ENCODE measurements at places on chromosomes 13 and 19. TPM values are rescaled to one million over a fixed set of nuclear protein-coding genes. Genes with fewer than 3 reads are reported as not detected.

DNA sequence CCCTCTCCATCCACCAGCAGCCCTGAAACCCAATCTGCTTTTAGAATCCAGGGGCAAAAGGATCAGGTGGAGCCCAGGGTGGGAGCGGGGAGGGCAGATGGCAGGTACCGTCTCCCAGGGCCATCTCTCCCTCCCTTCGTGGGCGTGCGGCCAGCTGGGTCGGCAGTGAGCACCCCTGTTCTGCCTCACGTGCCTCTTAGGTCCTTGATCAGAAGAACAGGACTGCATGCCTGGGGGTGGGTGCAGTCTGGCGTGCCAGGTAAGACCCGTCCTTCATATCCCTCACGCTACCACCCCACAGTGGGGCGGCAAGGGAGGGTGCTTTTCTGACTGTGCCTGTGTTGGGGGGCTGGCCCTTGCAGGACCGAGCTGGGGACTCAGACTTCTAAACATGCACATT is 2.0 kb downstream of the SLC8A2 start:
- no peak for DNase-seq
- H3K4me3 ChIP-seq = no peak overlapping the region
- peaks cover 7% of the 10 kb centered on the region for H3K4me1 ChIP-seq
- peaks cover 37% of the 10 kb centered on the region for H3K27me3 ChIP-seq

GRCh38 chr13:107275312-107275711 is 707.4 kb upstream of the ARGLU1 start:
- H3K4me1 ChIP-seq = no peaks in the 10 kb centered on the region
- H3K27ac ChIP-seq = no peak overlapping the region
- H3K36me3 ChIP-seq = no peaks in the 10 kb centered on the region
- no peaks in the 10 kb centered on the region for H3K27me3 ChIP-seq
- DNase-seq = no peak

DNA sequence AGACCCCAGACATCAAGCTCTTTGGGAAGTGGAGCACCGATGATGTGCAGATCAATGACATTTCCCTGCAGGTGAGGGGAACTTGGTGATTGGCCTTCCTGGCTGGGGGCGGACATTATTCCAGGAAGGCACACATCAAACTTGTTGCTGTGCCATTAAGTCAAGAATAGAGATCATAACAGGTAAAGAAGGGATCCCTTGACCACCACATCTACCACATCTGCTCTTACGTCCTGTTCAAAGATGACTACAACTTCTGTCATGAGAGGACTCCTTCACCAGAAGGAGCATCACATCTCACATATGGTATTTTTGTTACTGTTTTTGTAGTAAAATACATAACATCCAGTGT is 1.1 kb downstream of the RPS5 start:
- peak overlapping the region; percentile 94 for H3K27ac ChIP-seq
- peaks cover 22% of the 10 kb centered on the region for H3K4me1 ChIP-seq
- peaks cover 50% of the 10 kb centered on the region for H3K36me3 ChIP-seq
- H3K27me3 ChIP-seq = no peaks in the 10 kb centered on the region

- H3K27ac ChIP-seq = peak overlapping the region; percentile 86
- peak overlapping the region; percentile 7 for H3K4me3 ChIP-seq
- no peaks in the 10 kb centered on the region for H3K27me3 ChIP-seq
- peaks cover 17% of the 10 kb centered on the region for H3K36me3 ChIP-seq
- DNase-seq = no peak
Observed at GRCh38 chr13:46296115-46296822, 84.5 kb downstream of the LRRC63 start.

GRCh38 chr19:38020311-38020710 is 113.3 kb downstream of the SIPA1L3 start:
- no peak overlapping the region for H3K27ac ChIP-seq
- no peaks in the 10 kb centered on the region for H3K4me1 ChIP-seq
- H3K4me3 ChIP-seq = no peak overlapping the region
- H3K36me3 ChIP-seq = no peaks in the 10 kb centered on the region

The ATXN8OS gene
- not detected for total RNA-seq

DNA sequence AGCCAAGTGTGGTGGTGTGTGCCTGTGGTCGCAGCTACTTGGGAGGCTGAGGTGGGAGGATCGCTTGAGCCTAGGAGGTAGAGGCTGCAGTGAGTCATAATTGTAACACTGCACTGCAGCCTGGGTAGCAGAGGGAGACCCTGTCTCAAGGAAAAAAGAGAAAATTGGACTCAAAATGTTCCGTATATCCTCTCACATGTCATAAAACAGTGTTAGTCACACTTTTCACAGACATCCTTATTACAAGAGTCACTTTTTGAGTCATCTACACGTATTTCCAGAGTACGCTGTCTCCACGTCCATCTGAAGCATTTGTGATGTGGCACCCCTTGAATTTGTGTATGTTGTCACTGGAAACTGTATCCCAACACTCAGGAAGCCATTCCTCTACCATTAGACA is 133.0 kb downstream of the SIPA1L3 start:
- no peak overlapping the region for H3K4me3 ChIP-seq
- no peaks in the 10 kb centered on the region for H3K27me3 ChIP-seq
- no peaks in the 10 kb centered on the region for H3K4me1 ChIP-seq
- H3K36me3 ChIP-seq = no peaks in the 10 kb centered on the region

The EVI5L gene
- 3.8 TPM for total RNA-seq

DNA sequence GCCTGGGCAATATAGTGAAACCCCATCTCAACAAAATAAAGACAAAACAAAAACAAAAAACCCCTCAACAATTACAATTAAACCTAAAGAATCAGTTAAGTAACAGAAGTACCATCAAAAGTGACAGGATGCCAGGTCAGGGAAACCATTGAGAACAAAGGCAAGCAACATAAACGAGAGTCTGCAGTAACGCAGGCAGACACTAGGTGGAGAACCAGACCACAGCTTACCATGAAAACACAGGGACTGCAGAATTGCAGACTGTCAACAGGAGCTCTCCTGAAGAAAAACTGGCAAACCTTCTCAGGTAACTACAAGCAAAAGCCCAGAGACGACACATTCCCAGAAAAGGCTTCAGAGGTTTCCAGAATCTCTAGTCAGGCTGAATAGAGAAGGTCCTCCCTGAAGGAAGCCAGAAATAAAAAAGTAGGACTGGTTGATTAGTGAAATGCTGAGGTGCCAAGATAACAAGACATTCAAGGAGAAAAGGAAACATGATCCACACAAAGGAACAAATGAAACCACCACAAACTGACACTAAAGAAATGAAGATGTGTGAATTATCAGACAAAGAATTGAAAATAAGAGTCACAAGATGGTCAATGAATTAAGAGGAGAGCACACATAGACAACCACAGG is 2.2 kb upstream of the ZNF665 start:
- H3K36me3 ChIP-seq = peaks cover 42% of the 10 kb centered on the region
- peaks cover 24% of the 10 kb centered on the region for H3K4me1 ChIP-seq
- H3K4me3 ChIP-seq = peak overlapping the region; percentile 28
- no peak overlapping the region for H3K27ac ChIP-seq

DNA sequence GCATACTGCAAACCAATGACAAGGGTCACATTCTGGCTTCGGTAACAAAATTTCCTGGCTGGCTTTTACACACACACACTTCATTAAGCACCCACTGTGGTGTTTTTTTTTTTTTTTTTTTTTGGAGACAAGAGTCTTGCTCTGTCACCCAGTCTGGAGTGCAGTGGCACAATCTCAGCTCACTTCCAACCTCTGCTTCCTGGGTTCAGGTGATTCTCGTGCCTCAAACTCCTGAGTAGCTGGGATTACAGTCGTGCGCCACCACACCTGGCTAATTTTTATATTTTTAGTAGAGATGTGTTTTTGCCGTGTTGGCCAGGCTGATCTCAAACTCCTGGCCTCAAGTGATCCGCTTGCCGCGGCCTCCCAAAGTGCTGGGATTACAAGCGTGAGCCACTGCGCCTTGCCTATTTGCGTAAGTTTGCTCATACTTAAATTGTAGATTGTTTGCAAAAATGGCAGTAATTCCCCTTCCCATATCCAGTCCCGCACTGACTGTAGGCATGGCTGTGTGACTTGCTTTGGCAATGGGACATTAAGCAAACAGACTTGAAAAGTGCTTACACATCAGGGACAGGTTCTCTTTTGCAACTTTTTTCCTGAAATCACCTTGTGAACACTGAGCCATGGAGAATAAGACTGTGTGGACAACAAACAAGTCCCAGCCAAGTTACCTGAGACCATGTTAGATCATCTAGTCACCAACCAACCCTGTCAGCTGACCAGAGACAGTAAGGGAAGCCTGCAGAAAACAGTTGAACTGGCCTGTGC is 42.1 kb upstream of the EBPL start:
- DNase-seq = no peak
- H3K4me1 ChIP-seq = no peaks in the 10 kb centered on the region
- peaks cover 24% of the 10 kb centered on the region for H3K36me3 ChIP-seq

The RASGRP4 gene
- 20.0 TPM for total RNA-seq

GRCh38 chr19:782185-782877 is 14.9 kb upstream of the PTBP1 start:
- H3K4me3 ChIP-seq = no peak overlapping the region
- H3K27ac ChIP-seq = no peak overlapping the region
- H3K27me3 ChIP-seq = no peaks in the 10 kb centered on the region
- no peaks in the 10 kb centered on the region for H3K36me3 ChIP-seq
- DNase-seq = no peak
- no peaks in the 10 kb centered on the region for H3K4me1 ChIP-seq

DNA sequence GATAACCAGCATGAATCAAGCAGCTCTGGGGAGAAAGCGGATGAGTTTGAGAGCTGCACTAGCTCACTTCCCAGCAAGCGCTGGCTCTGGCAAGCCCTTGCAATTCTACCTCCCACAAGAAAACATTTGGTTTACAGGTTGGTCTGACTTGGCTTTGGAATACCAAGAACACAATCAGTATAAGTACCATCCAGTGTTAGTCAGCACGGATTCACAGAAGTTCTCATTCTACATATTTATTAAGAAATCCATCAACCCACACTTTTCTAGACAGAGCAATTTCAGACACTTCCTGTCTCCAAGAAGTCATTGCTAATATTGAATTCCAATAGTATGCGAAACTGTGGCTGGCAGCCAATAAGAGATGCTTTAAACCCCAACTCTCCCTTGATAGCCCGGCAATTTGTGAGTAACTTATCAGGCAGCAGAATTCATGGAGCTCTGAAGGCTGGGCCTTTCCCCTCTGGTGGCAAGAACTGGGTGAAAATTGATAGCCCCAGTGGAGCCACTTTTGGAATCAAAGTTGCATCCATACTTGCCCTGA is 59.4 kb upstream of the WASF3 start:
- no peak overlapping the region for H3K4me3 ChIP-seq
- no peak overlapping the region for H3K27ac ChIP-seq
- peaks cover 10% of the 10 kb centered on the region for H3K4me1 ChIP-seq
- no peaks in the 10 kb centered on the region for H3K36me3 ChIP-seq

GRCh38 chr13:112708560-112709240 is 18.9 kb downstream of the ATP11A start:
- H3K27me3 ChIP-seq = no peaks in the 10 kb centered on the region
- no peak overlapping the region for H3K4me3 ChIP-seq
- no peak overlapping the region for H3K27ac ChIP-seq
- no peak for DNase-seq

- no peak overlapping the region for H3K4me3 ChIP-seq
- no peak for DNase-seq
- H3K4me1 ChIP-seq = no peaks in the 10 kb centered on the region
- no peaks in the 10 kb centered on the region for H3K27me3 ChIP-seq
Observed at GRCh38 chr13:111597191-111597611, 276.8 kb downstream of the TEX29 start.

GRCh38 chr13:113783200-113783881 is 24.3 kb downstream of the TMEM255B start:
- no peak overlapping the region for H3K4me3 ChIP-seq
- H3K4me1 ChIP-seq = no peaks in the 10 kb centered on the region
- peaks cover 17% of the 10 kb centered on the region for H3K27me3 ChIP-seq
- H3K27ac ChIP-seq = no peak overlapping the region

The S1PR5 gene
- total RNA-seq = 0.23 TPM

The PSG1 gene
- not detected for total RNA-seq

All from activated T-helper 2 cell treated with anti-CD3 and anti-CD28 coated beads, Interferon-gamma antibody, Interleukin-2, Interleukin-4, amounts not matched to agents 10 μg/mL and 5 μg/mL and 100 μg/mL, durations not matched to agents 14 hours and 24 hours and 36 hours (primary cell).